ENCODE measurements at places on chromosomes 11 and 22.
A peak's percentile ranks its signal among the peaks of the same experiment; 100 is the strongest.

GRCh38 chr11:441418-442274 lies at the start of gene ANO9:
Gene ANO9, minus strand, starts transcription at chr11:442011. Its CDS starts 85 bp downstream, at chr11:441926.
- peak; percentile 60 for DNase-seq

GRCh38 chr22:33776491-33776890 lies 143.8 kb downstream of the LARGE1 start:
- DNase-seq: no peak

- no peak for DNase-seq
Measured at GRCh38 chr11:126132319-126132718, 69.7 kb upstream of the CDON start.

- no peak for DNase-seq
Measured at GRCh38 chr11:68974421-68975194, 6.2 kb downstream of the MRGPRD start.

GRCh38 chr11:95296165-95296564 lies 65.2 kb upstream of the SESN3 start:
- no peak for DNase-seq

All from NCI-H510A (cell line).